ENCODE measurements at places on chromosomes 2 and 18.

DNA sequence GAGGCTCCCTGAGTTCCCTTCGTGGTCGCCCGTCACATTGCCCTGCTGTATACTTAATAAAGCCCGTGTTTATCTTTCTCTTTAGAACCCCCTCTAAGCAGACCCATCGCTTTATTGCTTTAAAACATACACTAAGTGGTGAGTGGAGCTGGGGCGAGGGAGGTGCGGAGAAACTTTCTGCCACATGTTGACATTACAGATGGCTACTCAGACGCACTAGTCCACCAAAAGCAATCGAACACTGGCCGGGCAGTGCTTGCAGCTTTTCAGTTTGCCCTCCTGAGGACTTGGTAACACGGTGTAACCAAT, 859 bp upstream of the COLEC12 start:
- DNase-seq = no peak

- DNase-seq = no peak
Measured at GRCh38 chr18:60007661-60008060, 107.9 kb downstream of the PMAIP1 start.

GRCh38 chr2:67039058-67039457, 358.1 kb upstream of the ETAA1 start:
- no peak for DNase-seq

- no peak for DNase-seq
Measured at GRCh38 chr2:205836477-205837221, 154.3 kb downstream of the NRP2 start.

GRCh38 chr2:195320413-195320973, 336.5 kb upstream of the SLC39A10 start:
- no peak for DNase-seq

DNA sequence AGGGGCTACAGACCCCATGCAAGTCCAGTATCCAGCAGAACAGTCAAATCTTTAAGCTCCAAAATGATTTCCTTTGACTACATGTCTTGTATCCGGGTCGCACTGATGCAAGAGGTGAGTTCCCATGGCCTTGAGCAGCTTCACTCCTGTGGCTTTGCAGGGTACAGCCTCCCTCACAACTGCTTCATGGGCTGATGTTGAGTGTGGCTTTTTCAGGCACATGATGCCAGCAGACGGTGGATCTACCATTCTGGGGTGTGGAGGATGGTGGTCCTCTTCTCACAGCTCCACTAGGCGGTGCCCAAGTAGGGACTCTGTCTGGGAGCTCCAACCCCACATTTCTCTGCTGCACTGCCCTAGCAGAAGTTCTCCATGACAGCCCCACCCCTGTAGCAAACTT, 208.4 kb downstream of the INSIG2 start:
- no peak for DNase-seq

DNA sequence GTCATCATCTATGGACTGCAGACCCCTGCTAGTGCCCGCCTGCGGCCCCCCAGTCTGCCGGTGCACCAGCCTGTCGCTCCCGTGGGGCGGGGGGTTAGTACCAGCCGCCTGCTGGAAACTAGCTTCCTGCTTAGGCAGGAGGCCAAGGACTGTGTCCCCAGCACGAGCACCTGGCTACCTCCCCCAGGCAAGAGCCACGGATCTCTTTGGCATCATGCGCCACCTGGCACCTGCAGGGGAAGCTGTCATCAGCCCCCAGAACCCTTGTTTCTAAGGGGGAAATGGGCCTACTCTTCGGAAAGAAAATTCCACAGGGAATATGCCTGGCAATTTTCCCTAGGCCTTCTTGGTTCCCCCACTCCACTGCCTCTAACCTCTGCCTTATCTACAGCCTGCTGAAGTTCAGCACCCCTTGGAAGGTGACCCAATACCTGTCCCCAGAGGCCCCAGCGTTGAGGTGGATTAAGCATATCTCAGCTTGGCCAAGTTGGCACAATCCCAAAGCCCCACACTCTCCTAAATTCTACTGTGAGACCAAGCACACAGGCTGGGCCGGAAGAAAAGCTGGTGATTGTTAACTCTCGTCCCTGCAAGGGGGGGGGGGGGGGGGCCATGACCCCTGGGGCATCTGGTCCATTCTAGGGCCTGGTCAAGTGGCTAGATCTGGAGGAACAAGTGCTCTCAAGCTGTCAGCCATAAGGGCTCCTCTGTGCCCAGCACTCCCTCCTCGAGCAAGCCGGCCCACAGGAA, 62.0 kb upstream of the POMC start:
- DNase-seq = no peak

DNA sequence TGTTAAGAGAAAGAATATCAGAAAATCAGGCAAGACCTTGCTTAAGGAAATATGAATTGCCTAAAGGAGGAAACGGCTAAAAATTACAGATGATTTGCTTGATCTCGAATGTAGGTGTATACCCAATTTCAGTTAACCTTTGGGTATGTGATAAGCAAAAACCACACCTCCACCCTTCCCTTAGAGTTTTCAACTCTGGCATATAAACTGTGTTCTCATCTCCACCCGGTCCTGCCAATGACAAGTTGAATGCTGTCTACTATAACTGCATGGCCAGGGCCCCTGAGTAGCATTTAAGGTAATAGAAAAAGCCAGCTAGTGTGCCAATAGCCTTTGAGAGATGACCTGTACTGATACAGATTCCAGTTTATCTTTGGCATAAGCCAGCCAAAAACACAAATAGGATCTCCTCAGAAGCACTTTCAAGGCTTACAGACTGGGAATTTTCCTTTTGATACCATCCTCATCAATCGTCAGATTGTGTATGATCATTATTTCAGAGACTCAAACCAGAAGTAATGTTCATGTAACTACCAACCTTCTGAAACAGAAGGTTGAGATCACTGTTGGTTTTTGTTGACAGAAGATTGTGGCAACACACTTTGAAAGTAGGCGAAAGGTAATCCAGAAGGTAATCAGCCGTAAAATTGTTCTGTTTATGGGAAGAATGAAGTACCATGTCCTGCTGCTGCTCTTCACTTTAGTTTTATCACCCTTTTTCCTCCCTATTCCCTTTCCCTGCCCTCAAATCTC, 163.1 kb downstream of the GFPT1 start:
- DNase-seq = no peak

- DNase-seq = no peak
Measured at GRCh38 chr2:8509621-8510020, 172.2 kb upstream of the ID2 start.

DNA sequence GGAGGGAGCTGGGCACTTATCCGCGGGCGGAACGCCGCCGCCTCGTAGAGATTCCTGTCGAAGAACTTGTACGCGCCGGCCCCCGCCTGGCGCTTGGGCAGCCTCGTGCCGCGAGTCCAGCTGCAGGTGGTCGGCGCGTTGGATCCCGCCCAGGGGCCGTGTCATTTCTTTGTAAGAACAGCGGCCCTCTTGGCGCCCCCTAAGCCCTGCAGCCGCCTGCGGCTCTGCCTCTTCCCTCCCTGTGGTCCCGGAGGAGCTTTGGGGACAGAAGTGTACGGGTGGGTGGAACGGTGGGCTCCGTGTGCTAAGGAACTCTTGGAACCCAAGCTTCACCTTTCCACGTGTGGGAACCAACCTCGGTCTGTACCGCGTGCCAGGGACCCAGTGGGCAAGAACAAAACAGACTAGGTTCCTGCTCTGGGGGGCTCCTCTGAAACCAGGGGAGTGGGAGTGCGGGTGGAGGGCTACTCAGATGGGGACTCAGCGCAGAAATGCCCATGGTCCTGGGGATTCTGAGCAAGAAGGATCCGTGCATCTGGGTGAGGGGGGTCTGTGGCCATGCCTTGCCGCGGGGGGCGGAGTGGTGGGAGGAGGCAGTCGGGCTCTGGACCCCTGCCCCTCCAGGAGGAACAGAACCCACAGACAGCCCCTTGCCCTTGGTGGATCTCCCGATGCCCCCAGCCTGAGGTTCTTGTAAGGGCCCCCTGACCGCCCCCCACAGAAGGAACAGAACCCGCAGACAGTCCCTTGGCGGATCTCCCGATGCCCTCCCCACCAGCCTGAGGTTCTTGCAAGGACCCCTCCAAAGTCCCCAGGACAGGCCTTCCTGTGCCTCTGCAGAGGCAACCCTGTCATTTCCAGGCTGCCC, 1.5 kb downstream of the GPC1 start:
- peak; percentile 47 for DNase-seq

GRCh38 chr2:221555494-221555846, 16.6 kb downstream of the EPHA4 start:
- DNase-seq = no peak

GRCh38 chr18:644395-645004, 13.0 kb upstream of the TYMS start:
- DNase-seq = no peak

DNA sequence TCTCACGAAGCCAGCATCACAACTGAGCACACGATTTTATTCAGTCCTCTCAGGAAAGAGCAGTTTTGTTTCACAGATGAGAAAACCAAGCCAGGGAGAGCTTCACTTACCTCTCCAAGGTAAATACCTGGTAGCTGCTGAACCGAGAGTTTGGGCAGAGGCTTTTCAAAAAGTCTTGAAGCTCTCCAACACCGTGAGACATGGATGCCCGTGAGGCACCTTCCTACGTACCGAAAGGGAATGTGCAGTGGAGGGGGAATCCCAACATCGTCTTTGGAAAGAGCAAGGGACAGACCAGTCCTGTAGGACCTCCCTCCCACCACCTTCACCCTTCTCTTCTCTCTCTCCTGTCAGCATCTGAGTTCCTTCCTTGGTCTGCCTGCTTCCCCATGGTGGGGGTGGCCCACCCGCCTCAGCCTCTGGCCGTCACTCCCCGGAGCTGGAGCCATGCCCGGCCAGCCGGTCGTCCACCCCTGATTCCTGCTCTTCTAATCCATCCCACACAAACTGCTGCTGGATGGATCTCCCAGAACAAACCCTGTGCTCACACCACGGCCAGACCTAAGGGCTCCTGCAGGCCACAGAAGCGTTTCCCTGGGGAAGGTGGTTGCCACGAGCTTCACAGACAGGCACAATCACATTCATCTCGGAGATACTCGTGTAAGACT, 97.3 kb upstream of the SNTG2 start:
- DNase-seq = no peak

DNA sequence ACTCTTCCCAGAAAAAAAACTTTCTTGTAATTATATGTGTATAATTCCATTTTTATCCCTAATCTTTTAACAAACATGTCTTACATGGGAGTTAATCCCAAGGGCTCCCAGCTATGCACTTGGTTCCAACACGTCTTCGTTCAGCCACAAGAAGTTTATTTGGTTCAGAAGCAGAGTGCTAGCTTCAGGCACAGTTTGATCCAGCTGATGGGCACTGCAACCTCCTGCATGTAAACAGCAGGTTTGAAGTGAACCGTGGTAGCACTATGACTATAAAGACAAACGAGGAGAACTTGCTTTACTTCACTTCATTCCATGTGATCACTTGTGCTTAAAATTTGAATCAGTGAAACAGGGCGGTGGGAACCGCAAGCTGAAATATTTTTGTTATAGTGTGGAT, 7.0 kb upstream of the RNASEH1 start:
- no peak for DNase-seq

DNA sequence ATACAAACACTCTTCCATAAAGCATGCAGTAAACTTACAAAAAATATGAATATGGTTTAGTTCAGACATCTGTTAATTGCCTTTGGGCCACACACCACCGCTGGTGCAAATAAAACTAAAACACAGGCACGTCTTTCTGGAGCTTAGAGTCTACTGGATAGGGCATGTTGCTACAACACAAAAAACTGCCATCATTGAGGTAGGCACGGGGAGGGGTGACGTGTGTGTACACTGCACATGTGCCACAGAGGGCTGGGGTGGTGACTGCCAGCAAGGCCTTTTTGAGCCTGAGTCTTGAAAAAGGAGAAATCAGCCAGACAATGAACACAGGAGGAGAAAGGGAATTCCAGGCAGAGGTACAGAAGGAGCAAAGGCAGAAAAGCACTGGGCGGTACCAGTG, 5.1 kb downstream of the SERPINE2 start:
- no peak for DNase-seq

DNA sequence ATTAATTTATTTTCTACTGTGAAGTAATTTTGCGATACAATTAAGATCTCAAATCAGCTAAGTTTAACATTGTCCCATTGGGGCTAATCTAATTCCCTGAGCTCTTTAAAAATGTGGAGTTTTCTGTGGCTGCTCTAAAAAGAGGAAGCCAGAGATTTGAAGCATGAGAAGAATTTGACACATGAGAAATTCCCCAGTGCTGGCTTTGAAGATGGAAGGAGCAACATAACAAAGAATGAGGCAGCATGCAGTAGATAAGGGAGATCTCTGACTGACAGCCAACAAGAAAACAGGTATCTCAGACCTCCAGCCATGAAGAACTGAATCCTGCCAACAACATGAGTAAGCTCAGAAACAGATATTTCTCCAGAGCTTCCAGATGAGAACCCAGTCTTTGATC, 308.4 kb downstream of the ZNF804A start:
- DNase-seq = no peak

GRCh38 chr2:29010946-29011345, 29.8 kb downstream of the TOGARAM2 start:
- DNase-seq = peak; percentile 62

- DNase-seq = no peak
Measured at GRCh38 chr2:134682726-134683125, 36.1 kb downstream of the TMEM163 start.

- DNase-seq = no peak
Measured at GRCh38 chr2:25618676-25619075, 54.7 kb downstream of the DTNB start.

DNA sequence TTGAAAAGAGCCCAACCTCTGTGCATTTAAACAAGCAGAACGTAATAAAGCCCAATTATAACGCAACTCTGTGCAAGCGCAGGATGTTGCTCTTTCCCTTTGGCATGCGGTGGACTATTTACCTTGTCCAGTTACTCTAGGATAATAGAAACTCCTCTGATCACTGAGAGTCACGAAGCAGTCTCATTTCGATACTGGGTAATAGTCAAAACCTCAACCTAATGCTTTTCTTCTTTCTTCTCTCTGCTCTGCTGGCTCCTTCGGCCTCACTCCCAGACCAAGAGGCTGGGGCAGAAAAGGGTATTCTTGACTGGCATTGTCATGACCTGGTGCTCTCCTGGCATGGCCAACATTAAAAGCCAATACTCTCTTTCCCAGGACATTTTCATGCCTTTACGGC, 89.7 kb upstream of the GCFC2 start:
- no peak for DNase-seq
